ENCODE measurements at places on chromosomes 5 and 9.

- DNase-seq = no peak
Measured at GRCh38 chr5:51860532-51861018, 477.3 kb downstream of the ISL1 start.

DNA sequence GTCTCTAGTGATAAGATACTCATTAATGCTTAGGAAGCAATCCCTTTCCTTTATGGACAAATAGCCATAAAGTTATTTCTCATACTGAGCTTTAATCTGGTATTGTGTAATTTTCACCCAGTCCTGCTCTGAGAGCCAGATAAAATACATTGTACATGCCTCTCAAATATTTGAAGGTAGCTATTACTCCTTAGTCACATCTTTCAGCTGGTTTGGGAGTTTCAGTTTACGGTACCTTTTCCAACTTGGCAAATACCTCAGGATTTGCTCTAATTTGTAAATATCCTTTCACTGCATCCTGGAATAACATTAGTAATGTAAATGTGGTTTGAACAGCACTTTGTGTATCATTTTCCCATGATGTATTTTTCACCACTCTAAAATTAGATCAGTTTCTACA lies 47.4 kb downstream of the ABHD17B start:
- no peak for DNase-seq

GRCh38 chr5:67010684-67011409 lies 185.8 kb downstream of the CD180 start:
- no peak for DNase-seq

DNA sequence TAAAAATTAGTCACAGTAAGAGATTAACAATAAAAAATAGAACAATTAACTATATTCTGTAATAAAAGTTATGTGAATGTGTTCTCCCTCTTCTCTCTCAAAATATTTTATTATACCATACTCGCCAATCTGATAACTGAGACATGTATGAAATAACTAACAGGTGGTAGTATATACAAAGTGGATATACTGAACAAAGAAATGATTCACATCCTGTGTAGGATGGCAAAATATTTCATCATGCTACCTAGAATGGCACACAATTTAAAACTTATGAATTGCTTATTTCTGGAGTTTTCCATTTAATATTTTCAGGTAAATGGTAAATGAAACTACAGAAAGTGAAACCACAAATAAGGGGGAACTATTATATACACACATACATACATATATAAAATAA lies 152.5 kb downstream of the RNF180 start:
- DNase-seq = no peak

GRCh38 chr9:15711931-15712330 lies 159.1 kb downstream of the CCDC171 start:
- no peak for DNase-seq

GRCh38 chr9:130846487-130847305 lies 11.6 kb downstream of the ABL1 start:
- DNase-seq = no peak

GRCh38 chr5:108686676-108687075 lies 61.0 kb upstream of the FER start:
- no peak for DNase-seq

- DNase-seq = peak; percentile 32
Measured at GRCh38 chr9:96020792-96021550, 145.5 kb downstream of the ERCC6L2 start.

DNA sequence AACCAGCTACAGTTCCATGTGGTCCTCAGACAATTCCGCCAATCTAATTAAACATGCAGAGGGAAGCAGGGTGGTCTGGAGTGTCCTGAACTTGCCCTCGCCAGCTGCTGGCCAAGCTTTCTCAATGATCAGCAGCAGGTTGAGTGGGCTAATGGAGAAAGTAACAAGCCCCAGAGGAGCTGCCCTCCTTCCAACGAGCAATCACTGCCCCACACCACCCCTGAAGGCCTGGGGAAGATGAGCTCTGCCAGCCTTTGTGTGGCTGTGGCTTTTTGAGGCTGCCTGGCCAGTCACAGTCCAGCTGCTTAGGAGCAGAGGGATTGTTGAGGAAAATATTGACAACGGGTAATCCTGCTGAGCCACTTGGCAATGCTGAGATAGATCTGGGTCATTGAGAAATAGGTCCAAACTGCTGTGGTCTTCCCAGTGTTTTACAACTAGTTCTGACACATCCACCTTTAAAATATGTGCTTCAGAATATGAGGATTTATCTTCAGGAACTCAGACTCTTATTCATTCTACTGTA lies 107.3 kb downstream of the CD180 start:
- DNase-seq = no peak

- no peak for DNase-seq
Measured at GRCh38 chr9:20414150-20414549, 208.1 kb downstream of the MLLT3 start.

DNA sequence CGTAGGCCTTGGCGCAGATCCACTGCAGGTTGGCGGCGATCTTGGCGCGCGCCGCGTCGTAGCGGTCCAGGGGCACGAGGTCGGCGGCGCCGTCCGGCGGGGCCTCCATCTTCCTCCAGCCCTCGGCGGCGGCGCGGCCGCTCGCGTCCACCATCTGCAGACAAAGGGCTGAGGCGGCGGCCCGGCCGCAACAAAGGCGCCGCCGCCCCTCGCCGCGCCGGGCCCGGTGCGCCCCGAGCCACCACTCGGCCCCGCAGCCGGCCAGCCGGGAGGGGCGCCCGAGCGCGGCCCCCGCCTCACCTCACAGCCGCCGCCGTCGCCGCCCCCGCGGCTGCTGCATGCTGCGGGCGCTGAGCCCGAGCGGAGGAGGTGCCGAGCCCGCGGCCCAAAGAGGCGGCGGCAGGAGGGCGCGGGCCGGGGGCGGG lies 328 bp downstream of the CAMSAP1 start:
- no peak for DNase-seq

GRCh38 chr5:33120671-33121070 lies 320.1 kb upstream of the TARS1 start:
- no peak for DNase-seq

- no peak for DNase-seq
Measured at GRCh38 chr9:4349816-4350418, 50.0 kb upstream of the GLIS3 start.

DNA sequence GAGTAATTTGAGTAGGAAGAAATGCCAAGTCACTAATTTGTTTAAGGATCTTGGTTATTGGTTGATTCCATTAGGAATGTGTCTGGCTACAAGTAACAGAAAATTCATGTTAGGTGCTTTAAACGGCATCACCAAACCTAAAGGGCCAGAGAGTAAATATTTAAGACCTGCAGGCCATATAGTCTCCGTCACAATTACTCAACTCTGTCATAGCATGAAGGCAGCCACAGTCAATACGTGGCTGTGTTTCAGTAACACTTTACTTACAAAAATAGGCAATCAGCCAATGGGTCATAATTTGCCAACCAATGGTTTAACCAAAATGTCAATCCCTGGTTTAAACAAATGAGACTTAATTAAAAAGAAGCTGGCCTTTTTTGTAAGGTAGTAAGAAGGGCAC lies 98.5 kb downstream of the ARL15 start:
- no peak for DNase-seq

DNA sequence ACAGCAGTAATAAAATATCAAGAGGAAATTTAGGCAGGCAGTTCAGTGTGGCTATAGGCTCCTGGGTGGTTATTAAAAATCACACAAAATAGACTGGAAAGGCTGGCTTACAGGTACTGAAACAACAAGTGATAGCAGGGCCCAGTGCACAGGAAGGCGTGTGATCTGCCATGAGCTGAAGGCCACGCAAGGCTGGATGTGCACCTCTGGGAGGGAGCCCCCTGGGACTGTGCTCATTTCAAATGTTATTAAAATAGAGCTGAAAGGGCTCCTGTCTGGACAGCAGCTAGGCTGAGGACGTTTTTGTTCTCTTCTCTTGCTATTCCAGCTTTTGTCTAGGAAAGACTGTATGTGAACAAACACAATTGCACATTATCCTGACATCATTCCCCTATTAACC lies 324.3 kb upstream of the RFX3 start:
- DNase-seq = peak; percentile 1

- DNase-seq = no peak
Measured at GRCh38 chr9:115553060-115553773, 435.3 kb upstream of the TNC start.

- DNase-seq = no peak
Measured at GRCh38 chr5:52731274-52732027, 56.3 kb upstream of the ITGA1 start.

GRCh38 chr5:43658509-43658908 lies 55.5 kb downstream of the NNT start:
- no peak for DNase-seq

- no peak for DNase-seq
Measured at GRCh38 chr5:103674739-103675138, 112.2 kb upstream of the NUDT12 start.
